Dorsolateral prefrontal cortex (tissue), 122 donors: ENCODE measurements at places on chromosomes 16 and 17. TPM values are rescaled to one million over a fixed set of nuclear protein-coding genes. Genes with fewer than 3 reads are reported as not detected.

Gene LDHD
- 25.3 TPM for total RNA-seq

Gene RAB11FIP3
- total RNA-seq, result 109 TPM

Gene HS3ST2
- total RNA-seq, result 42.6 TPM

Gene KRTAP2-2
- total RNA-seq, result not detected

Gene E4F1
- total RNA-seq, result 25.8 TPM

Gene MYCBPAP
- 7.7 TPM for total RNA-seq

Gene CHST5
- 4.5 TPM for total RNA-seq

Gene KRT12
- total RNA-seq, result not detected

Gene LPO
- not detected for total RNA-seq

Gene C17orf78
- not detected for total RNA-seq

Gene TVP23B
- total RNA-seq, result 18.2 TPM
